Mesenteric fat pad (tissue), 1 donor: ENCODE measurements at places on chromosomes 1 and 21.
A peak's percentile ranks its signal among the peaks of the same experiment; 100 is the strongest.

DNA sequence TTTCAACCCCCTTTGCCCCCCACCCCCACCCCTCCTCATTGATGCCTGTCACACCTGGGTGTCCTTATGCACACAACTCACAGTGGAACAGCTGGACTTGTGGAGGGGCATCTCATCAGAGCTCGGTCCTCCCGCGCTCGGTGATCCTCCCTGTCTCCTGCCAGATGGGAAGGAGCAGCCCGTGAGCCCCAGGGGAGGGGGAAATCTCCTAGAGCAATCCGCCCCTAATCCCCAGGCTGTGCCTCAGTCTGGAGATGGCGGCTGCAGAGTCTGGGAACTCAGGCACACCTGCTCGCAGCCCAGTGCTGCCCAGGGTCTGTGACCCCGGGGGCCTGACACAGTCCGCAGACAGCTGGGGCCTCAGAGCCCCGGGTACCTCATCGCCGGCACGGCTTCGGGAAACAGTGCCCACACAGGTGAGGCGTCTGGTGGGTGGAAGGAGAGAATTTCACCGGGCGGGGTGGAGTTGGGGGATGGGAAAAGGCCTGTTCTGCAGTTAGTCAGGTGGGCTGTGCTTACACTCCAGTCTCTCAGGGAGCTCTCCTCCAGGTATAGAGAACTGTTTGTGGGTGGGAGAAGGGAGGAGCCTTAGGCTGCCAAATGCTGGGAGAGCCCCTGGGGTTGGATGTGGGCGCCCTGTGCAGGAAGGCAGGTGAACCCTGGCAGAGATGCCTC, 29.3 kb downstream of the TMCC2 start:
- DNase-seq, result no peak

DNA sequence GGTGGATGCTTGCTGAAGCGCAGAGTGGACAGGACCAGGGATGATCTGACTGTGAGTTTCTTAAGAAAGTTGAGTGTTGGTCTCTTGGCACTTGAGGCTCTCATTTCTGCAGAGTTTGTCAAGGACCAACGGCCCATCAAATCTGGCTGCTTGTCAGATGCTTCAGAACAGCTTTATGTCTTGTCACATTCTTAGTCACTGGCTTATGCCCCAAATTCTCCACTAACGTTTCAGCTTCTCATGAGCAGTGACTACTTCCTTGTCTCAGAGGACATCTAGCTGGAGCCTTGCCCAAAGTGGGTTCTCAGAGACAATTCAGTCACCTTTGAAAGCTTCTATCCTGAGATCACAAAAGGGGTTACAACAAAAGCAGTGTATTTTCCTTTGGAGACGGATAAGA, 92.3 kb downstream of the ST6GALNAC5 start:
- no peak for DNase-seq

DNA sequence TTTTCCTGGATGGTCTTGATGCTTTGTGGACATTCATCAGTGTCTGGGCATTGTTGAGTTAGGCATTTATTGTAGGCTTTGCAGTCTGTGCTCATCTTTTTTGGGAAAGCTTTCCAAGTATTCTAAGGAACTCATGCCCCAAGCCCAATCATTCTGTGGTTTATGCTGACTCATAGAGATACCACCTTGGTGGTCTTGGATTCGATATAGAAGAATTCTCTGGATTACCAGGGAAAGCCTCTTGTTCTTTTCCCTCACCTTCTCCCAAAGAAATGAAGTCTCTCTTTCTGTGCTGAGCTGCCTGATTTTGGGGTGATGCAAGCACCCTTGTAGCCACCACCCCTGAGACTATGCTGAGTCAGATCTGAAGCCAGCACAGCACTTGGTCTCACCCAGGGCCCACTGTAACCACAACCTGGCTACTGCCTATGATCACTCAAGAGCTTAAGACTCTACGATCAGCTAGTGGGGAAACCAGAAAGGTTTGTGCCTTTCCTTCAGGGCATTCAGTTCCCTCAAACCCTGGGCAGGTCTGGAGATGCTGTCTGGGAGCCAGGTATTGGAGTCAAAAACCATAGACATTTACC, 422.6 kb downstream of the NUF2 start:
- DNase-seq, result no peak

GRCh38 chr21:42582787-42583476, 69.3 kb downstream of the SLC37A1 start:
- DNase-seq, result peak; percentile 49

DNA sequence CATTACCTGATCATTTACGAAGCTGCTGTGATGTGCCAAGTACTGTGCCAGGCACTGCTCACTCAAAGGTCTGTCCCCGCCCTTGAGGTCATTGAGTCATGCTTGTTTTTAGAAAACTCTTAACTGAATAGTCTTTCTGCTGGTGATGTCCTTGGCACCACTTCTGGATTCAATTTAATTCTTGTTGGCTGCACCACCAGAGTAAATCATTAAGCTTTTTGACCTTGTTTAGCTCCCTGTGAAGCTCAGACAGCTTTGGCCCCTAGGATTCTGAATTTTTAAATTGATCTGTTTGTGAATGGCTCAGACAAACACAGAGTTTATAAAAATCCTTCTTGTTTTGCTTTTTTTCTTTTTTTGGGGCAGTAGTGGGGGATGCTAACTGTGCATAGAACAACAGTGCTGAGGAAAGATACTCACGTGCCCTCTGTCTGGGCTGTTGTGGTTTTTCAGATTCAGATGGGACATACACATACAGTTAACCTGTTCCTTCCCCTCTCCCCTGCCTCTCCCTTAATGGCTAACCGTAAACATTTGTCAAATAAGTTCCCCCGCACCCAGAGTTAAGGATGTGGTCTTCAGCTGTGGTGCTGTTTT, 67.6 kb downstream of the MTR start:
- no peak for DNase-seq

DNA sequence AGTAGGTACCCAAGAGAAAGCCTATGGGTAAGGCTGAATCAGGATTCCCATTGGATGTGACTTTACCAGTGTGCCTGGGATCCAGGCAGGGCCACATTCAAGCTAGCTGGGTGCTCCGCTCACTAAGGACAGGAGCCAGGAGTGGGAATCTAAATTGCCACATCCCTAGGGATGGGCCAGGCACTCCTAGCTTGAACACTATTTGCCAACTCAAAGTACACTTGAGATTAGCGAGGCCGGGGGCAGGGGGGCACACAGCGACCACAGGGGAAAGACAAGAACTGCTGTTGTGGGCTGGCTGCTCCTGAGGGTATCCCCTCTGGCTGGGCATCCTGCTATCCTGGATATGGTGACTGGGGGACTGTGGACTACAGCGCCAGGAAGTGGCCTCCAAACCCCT, 4.3 kb downstream of the SLC45A3 start:
- DNase-seq, result no peak

- DNase-seq, result no peak
These were observed 44.4 kb downstream of the RNF11 start for GRCh38 chr1:51280321-51280978.

- DNase-seq, result no peak
These were observed 307.0 kb upstream of the PTBP2 start for GRCh38 chr1:96414598-96414997.

DNA sequence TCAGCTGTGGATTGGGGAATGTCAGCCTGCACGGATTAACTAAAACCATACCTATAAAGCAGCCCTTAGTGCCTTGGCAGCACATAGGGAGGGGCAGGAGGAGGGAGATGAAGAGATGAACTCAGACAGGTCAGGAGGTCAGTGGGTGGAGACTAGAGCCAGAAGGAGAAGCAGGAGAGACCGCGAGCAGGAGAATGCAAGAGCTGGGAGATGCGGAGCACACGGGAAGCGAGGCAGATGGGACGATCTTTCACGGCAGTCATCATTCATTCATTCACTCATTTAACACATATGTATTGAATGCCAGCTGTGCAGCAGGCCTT, 41.9 kb downstream of the NEK2 start:
- no peak for DNase-seq

DNA sequence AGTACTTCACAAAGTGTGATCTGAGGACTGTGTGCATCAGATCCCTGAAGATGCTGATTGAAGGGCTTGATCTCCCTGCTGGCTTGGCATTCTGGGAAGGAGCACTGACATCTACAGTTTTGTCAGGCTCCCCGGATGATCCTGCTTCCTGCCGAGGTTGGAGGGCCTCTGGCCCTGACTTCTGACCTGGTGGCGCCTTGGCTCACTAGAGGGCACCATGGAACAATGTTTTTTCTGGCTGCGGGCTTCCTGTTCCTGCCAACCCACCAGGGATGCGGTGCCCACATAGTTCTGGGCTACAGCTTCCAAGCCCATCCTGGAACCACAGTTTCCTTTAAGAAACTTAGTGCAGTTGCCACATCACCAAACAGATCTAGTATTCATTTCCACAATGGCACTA, 38.8 kb upstream of the RASAL2 start:
- DNase-seq, result no peak

DNA sequence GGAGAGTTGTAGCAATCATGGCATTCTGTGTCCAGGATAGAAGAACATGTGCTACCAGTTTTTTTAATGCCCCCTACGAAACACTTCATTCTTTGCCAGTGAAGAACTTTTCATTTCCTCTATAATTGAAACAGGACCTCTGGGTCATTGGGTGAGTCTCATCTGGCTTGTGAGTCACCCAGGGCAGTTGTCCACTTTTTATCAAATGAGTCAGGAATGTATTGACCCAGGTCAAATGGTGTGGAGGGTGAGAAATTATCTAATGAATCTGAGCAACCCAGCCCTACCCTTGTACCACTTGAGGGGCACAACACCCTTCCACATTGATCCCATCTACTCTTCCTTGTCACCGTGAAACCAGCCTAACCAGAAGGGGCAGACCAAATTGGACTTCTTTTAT, 417.3 kb upstream of the PROX1 start:
- no peak for DNase-seq

DNA sequence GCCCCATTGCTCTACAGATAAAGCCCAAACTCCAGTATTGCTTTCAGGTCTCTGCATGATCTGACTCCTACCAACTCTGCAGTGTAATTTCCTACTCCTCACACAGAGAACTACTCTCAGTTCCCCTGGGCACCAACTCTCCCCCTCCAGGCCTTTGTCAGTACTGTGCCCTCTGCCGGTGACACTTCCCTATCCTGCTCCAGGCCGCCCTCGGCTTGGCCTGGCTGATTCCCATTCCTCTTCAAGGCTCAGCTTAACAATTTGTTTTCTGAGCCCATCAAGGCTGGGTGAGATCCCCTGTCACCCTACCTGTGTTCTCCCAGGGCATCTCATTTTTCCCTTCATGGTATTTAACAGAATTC, 2.6 kb downstream of the SLAMF8 start:
- no peak for DNase-seq

DNA sequence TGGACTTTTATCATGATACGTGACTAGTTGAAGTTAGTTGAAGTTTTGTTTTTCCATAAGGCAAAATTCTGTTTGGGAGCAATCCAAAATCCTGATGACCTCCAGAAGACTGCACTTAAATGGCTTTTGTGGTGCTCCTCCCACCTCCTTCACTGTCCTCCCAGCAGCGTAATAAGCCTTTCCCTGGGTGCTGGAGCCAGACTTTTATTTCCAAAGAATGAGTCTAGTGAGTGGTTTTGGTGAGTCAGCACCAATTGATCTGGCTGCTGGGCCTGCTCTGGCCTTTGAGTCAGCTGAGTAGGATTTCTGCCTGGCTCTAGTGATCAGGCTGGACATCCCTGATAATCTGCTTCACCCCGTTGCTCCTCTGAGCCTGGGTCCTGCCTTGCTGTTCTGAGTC, 21.7 kb upstream of the KCND3 start:
- DNase-seq, result no peak

DNA sequence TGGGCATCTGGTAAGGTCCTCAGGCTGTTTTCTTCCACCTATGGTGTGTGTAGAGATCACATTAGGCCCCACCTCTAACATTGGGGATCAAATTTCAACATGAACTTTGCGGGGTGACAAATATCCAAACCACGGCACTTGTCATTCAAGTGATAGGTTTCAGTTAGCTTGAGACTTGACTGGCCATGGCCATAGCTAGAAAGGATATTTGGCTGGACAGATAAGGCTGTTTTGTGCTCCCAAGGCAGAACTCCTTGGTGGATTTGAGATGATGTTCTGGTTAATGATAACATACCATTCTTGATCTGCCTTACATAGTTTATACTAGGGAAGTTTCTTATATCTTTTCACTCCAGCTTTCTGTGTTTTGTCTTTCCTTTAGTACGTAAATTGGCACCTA, 48.5 kb downstream of the CELF3 start:
- no peak for DNase-seq

DNA sequence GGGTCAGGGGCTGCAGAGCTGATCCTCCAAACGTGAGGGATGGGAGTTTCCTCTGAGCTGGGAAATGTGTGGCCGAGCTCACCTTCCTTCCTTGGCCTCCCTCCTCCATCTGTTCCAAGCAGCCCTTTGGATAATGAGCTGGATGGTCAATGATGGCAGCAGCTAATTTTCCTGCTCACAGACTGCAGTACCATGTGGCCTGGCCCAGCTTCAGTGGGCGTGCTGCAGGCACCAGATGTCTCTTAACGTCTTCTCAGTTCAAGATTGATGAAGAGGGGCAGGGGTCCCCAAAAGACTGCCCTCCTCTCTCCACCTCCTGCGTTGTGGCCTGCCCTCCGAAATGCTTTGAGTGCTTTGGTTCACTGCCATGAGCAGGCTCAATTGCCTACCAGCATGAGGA, 86.0 kb downstream of the UBIAD1 start:
- DNase-seq, result no peak

- no peak for DNase-seq
These were observed 63.7 kb downstream of the NAV1 start for GRCh38 chr1:201602413-201603265.

DNA sequence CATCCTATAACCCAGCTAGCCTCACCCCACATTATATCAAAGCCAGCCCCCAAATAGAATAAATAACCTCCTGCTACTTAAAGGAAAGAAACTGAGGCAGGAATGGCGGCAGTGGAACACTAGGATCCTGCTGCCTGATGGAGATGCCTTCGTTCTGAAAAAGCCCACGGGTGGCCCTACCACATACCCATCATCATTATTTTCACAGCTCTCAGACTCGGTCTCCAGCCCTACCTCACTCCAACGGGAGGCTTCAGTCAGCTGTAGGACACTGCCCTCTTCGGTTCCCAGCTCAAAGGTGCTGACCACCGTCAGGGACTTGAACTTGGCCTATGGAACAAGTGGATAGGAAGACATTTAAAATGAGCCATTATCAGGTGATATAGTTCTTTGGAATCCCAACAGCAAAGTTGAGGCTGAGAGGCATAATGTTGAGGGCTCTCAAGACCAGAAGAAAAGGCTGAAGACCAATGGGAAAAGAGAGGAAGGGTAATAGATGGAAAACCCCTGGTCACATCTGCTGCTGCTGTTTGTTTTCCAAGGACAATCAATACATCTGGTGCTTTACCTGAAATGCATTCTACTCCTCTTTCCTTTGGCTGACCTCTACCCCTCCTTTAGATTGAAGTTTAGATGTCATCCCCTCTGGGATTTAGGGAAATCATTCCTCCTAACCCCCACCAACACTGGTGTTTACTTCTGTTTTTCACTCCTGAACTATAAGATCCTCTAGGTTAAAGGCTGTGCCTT, 7.8 kb upstream of the ANKRD35 start:
- DNase-seq, result no peak

GRCh38 chr1:54604051-54604450, 19.3 kb downstream of the FAM151A start:
- no peak for DNase-seq

- no peak for DNase-seq
These were observed 84.9 kb downstream of the ITPKB start for GRCh38 chr1:226654046-226654667.

GRCh38 chr21:43374228-43374885, 52.6 kb downstream of the SIK1 start:
- no peak for DNase-seq
